NCI-H1105 treated with DMSO at 0.1 percent for 48 hours (cell line): ENCODE measurements at places on chromosomes 4 and X.

DNA sequence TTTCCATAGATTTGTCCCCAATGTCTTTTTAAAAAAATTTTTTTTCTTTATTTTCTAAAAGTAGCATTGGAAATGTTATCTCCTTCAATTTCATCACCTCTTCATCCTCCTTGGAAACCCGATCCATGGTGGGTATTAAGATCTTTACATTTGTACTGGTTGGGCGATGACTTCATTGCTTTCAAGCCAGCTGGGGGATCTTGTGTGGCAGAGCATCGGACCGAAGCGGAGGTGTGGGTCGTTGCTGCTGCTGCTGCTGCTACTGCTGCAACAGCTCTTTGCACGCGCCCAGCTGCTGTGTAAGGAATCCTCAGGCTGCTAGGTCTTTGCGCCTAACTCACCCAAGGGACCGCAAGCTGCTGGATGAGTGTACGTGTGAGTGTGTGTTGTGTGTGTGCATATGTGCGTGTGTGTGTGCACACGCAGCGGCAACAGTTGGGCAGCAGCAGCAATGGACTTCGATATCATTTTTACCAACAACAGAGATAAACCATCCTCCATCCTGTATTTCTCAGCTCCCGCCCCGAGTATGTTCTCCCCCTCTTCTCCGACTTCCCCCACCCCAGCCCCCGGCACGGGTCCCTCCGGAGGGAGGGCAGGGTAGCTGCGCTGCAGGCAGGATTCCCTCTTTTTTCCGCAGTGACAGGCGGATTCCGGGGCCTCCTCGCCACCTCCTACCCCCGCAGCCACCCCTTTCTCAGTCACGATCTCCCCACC, 768 bp upstream of the CDKL5 start:
- DNase-seq: peak; percentile 54

GRCh38 chr4:82381661-82382296, 8.0 kb upstream of the HNRNPD start:
- no peak for DNase-seq

- no peak for DNase-seq
These were observed 26.0 kb downstream of the ADH4 start for GRCh38 chr4:99117876-99118693.

DNA sequence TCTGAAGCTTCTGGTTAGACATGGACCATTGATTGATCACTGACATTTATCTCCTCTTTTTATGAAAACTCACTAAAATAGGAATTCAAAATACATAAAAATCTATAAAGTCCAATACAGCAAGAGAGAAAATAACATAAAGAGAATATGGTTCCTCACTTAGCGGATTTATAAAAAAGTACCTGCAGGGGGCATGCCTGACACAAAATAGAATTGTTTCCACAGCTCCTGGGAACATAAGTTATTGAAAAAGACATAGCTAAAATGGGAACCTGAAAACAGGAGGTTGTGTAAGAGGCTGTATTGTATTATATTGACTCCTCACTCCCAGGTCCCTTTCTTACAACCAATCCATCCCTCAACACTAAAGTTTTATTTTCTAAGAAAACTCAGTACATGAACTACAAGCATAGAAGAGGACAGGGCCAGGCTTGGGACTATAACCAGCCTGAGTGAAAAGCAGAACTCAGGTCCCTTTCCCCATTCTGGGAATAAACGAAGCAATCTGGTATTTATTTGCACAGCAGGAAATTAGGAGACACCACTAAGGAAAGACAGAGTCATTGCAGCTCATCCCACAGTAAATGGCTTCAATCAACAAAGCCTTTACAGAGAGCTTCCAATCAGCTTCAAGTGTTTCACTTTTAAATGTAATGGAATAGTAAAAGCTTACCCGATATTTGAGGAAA, 121.1 kb upstream of the NDST4 start:
- DNase-seq: no peak

- no peak for DNase-seq
These were observed 88.8 kb downstream of the FMR1NB start for GRCh38 chrX:148069759-148070503.

DNA sequence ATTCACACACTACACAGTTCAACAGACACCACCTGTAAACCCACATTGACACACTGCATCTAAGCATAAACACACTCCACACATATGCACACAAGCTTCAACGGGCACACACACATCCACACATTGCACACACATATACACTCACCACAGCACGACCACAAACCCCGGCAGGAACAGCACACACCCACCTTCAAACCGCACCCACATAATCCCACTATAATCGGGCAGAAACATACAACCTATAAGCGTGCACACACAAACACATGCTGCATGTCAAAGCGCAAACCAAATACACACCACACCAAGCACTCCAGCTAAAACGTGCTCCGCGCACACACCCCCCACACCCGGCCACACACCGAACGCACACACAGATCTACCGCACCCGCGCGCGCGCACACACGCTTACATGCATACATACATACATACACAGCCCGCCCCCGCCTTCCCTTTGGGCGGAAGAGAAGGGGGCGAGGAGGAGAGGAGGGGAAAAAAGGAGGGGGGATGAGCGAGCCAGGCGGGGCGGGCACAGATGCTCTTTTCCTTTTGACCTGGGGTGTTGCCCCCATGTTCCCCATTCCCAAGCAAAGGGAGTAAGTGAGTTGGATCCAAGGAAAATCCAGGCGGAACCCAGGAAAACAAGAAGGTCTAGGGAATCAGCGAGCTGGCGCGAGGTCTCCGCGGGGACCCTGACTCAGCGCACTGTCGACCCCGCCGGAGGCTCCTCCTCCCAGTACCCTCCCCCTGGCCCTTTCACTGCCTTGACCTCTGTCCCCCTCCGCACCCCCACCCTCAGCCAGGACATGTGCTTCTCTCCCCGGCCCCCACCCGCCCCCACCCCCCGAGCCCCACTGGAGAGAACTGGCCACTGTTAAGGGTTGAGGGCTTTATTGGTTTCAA, 9.9 kb downstream of the ARHGAP36 start:
- DNase-seq: no peak
